ENCODE measurements at places on chromosomes 5 and 9.

- no peak for DNase-seq
Measured at GRCh38 chr9:16642421-16643109, 227.9 kb downstream of the BNC2 start.

DNA sequence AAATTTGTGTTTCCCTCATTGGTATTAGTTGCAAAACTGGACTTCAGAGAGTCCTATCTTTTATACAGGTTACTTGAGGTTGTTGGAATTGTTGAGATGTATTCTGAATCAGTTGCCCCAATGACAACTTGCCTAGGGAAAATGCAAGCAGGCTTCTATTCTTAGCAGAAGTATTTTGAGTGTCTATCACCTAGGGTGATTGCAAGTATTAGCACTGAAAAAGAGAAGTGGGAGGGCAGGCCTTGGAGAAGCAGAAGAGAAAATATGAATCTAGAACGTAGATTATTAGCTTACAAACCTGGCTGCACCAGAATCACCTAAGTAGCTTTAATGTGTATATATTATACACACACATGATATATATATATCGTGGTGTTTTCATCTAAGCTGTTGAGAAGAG lies 43.2 kb downstream of the ADAMTS12 start:
- DNase-seq: no peak

DNA sequence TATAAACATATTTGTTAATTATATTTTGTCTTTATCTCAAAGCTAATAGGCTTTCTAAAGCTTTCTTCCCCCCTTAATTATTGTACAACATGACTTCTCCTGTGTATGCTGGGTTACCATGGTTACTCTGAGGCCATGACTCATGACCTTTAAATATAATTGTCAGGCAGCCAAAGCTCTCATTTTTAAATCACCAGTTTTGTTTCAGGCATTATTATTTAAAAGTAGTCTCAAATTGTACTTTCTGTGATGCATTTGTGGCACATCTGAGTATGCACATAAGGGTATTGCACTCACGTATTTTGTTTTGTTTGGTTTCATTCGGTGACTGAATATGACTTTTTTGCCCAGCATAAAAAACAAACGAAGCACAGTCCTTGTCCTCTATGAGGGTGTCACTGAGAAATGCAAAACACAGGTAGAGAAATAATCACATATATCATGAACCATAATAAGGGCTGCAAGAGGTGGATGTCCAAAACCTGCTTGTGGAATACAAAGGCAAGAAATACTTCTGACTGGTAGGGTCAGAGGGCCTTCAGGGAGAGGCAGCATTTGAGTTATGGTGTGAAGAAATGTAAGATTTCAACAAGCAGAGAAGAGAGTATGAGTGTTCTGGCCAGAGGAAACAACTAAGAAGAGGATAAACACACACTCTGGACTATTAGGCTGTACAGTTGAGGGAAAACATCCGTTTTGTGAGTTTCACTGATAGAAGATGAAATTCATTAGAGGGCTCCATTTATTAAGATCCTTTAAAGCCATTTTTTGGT lies 2.1 kb downstream of the CCDC192 start:
- no peak for DNase-seq

GRCh38 chr9:116939614-116940013 lies 252.5 kb downstream of the TRIM32 start:
- no peak for DNase-seq

- no peak for DNase-seq
Measured at GRCh38 chr5:158899792-158900191, 199.9 kb downstream of the EBF1 start.

GRCh38 chr9:79621916-79622575 lies 50.3 kb downstream of the TLE4 start:
- no peak for DNase-seq

DNA sequence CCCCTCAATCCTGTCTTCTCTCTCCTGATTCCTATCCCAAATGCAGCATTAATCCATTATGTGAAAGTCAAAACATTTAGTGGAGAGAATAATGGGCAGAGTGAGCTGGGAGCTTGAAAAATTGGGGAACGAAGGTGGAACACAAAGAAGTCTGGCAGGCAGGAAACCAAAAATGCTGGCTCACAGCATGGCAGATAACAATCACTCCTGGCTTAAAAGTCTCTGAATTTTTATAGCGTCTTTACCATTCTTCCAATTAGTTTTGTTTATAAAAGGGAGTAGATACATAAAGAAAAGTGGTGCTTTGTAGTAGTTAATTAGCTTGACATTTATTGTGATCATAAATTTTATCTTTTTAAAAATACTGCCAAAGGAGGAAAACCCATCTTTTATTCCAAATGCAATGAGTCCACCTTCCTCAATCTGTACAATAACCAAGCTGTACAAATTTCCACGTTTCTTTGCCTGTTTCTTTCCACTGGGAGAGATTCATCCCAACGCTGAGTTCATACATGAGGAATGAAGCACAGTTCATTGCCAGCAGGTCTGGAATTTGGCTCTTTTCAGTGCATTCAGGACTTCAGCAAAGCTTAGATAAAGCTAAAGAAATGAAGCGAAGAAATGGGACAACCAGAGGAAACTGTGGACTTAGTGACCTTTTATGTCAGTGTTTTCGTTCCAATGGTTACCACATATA lies 174.7 kb downstream of the HMHB1 start:
- no peak for DNase-seq
